Activated naive CD4-positive, alpha-beta T cell treated with anti-CD3 and anti-CD28 coated beads for 36 hours (primary cell): ENCODE measurements at places on chromosomes 7 and 10.

DNA sequence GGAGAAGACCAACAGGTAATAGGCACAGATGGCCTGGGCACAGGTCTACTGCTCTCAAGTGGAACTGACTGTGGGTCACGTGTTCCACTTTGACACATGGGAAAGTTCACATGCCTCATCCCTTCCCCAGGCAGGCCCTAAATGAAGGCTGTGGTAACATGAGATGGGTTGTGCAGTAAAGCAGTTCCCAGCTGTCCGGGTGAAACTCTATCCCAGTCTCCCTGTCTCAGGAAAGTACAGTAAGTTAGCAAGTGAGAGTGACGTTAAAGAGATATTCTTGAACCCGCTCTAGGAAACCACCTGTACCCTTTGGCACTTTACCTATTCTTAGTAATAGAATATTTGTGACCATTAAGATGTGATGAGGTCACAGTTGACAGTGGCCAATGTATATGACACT, 343.7 kb upstream of the AOAH start:
- no peak for DNase-seq

DNA sequence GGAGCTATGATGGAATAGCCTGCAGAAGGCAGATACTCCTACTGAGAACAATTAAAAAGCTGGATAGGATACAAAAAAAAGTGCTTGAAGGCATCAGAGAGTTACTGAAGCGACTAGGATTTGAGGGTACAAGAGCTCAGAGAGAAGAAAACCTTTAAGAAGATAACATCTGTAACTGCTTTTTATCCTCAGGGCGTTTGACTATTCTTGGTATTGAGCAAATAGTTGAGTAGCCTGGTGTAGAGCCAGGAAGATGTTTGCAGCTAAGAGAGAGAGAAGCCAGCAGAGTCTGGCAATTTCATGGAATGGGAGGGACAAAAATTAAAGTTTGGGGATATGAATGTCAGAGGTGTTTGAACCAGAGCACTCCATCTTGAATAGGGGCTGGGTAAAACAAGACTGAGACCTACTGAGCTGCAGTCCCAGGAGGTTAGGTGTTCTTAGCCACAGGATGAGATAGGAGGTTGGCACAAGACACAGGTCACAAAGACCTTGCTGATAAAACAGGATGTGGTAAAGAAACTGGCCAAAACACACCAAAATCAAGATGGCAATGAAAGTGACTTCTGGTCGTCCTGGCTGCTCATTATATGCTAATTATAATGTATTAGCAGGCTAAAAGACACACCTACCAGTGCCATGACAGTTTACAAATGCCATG, 428.8 kb downstream of the SH2D4B start:
- no peak for DNase-seq

GRCh38 chr7:112383671-112384417, 66.4 kb upstream of the IFRD1 start:
- DNase-seq = no peak

DNA sequence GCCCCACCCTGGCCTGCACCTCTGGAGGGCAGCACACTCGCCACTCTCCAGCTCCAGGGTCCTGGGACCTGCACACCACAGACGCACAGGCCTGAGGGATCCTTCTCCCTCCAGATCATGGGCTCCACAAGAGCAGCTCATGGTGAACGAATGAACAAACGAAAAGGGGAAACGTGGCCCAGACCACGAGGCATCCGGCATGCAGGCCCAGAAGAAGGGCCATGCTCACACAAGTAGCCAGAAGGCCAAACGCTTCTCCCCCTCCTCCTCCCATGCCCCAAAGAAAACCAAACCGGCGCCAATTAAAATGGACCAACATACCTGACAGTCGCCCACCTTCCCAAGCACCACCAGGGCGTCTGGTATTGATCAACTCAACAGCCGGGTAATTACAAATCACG, 30.4 kb downstream of the MAD1L1 start:
- DNase-seq = no peak

GRCh38 chr7:135920478-135920877, 56.7 kb downstream of the MTPN start:
- no peak for DNase-seq

DNA sequence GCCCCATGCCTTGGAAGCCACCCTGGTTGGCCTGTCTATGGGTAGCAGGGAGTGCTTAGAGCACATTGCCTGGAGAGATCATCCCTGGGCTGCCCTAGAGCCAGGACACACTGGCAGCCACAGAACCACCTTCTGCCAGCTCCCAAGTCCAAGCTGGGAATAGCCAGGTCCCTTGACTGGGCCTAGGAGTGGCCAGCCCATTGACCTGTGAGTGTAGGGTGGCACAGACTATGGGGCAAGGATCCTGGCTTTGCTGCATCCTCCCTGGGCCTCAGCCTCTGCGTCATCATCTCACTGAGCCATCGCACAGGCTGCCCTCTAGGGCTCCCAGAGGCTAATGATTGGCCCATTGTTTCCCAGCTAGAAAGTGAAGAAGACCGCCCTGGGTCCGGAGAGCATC, 7.0 kb downstream of the AQP1 start:
- no peak for DNase-seq

DNA sequence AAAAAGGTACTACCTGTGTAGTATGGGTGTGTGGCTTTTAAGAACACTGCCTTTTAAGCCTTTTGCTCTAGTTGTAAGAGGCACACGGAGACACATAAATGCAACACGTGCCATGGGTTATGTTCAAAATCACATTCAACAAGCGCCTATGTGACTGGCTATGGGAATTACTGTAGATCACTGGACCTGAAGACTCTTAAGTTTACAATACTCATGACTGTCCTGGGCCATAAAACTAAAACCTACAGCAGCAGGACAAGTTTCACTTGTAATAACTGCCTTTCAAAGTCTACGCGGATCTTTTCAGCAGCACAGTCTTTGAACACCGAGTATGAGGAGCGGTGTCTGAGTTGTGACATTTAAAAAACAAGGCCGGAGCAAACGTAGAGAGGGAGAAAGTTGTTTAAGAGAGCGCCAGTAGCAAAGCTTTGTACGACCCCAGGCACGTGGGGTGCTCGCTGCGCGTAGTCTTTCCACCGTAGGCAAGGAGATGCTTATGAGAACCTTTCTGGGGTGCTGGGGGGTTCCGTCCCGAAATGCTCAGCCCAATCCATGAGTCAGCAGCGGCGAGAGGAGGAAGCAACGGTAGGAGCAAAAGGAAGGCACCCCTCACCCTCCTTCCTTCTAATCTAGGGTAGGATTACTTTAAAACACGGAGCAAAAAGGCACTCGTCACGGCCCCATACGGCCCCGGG, 662 bp downstream of the DNAJC2 start:
- DNase-seq = peak; percentile 51

DNA sequence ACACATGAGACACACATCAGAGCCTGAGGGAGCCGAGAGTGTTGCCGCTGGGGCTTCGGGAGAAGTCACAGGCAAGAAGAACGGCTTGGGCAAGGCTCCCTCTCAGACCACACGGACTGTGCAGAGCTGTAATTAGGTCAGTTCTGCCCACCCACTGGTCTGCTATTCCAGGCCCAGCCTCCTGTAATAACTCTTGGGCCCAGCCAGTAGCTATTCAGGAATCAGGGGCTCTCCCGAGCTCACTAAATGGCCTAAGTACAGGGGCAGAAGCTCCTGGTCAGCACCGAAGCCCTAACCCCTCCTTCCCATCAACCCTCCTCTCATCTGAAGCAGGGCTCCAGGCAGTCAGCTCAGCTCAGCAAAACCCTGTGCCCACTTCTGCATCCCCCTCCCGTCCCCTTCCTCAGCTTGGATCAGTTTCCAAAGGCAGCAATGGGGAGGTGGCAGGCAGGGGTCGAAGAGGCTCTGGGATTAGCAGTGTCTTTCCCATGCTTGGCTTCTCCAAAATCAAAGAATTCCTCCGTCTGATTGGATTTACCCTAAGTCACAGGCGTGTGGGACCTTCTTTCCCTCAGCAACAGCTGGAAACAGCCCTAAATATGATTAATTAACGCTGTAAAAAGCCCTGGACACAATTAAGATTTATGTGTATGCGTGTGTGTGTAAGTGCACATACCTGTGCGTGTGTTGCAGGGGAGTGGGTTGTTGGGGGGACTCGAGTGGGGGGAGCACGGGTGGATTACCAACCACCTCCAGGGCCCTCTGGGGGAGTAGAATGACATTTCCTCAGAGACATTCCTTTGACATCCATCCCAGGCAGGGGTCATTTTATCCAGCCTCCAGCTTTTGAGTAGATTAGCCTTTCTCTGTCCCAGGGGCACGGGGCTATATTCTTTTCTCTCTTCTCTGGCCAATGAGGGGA, 48.4 kb upstream of the BTRC start:
- DNase-seq = no peak

DNA sequence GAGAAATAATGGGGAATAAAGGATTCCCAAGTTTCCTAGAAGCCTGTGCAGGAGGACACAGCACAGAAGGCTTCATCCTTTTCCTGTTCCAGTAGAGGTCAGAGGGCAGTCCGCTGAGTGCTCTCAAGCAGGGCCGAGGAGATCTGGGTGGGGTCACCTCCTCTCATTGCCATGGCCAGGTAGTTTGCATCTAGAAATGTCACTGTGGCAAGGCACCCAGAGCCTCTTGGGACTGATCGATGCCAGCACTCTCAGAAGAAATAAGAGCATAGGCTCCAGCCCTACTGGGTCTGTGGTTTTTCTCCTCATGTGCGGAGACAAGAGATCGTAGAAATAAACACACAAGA, 7.9 kb downstream of the NUB1 start:
- no peak for DNase-seq

- no peak for DNase-seq
These were observed 180.7 kb downstream of the EVX1 start for GRCh38 chr7:27423290-27423689.

GRCh38 chr7:44470135-44470479, 20.4 kb downstream of the NUDCD3 start:
- no peak for DNase-seq

- peak; percentile 23 for DNase-seq
These were observed 820 bp downstream of the BBS9 start for GRCh38 chr7:33130184-33130583.

DNA sequence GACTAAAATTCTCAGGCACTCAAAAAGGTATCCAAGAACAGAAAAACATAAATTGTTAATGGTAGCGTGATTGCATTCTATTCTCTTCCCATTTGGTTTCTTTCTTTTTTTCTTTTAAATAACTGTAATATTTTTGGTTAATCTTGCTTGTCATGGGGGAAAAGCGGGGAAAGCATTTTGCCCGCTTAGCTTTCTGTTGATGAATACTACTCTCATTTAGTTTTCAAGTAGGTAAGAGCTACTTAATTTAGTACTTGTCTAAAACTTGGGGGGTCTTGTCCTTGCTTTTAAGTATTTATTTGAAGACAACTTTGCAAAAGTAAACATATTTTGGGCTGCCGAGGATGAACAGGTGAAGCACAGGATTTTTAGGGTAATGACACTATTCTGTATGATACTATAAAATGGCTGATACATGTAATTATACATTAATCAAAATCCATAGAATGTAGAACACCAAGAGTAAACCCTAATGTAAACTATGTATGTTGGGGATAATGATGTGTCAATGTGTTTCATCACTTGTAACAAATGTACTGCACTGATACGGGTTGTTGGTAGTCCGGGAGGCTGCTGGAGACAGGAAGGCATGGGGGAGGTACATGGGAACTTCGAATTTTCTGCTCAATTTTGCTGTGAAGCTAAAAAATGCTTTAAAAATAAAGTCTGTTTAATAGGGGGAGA, 1.7 kb downstream of the TES start:
- DNase-seq = peak; percentile 31

GRCh38 chr7:50309721-50310120, 5.2 kb downstream of the IKZF1 start:
- DNase-seq = no peak

DNA sequence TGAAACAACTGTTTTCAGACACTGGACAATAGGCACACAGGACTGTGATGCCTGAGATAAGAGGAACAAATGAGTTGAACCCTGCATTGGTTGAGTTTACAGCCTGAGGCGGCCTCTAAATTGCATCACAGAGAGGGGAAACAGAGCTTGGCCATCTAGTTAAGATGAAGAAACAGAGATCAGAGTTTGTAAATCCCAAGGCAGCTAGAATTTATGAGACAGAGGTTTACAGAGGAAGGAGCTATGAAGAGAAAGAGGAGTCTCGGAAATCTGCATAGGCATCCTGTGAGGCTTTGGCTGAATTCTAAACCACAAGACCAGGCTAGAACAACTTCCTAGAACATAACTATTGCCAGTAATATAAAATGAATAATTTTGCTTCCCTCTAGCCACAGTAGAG, 41.0 kb upstream of the OIT3 start:
- no peak for DNase-seq

GRCh38 chr7:5698720-5699119, 82.7 kb downstream of the RNF216 start:
- no peak for DNase-seq

GRCh38 chr7:65798111-65799075, 74.5 kb upstream of the VKORC1L1 start:
- DNase-seq = no peak

DNA sequence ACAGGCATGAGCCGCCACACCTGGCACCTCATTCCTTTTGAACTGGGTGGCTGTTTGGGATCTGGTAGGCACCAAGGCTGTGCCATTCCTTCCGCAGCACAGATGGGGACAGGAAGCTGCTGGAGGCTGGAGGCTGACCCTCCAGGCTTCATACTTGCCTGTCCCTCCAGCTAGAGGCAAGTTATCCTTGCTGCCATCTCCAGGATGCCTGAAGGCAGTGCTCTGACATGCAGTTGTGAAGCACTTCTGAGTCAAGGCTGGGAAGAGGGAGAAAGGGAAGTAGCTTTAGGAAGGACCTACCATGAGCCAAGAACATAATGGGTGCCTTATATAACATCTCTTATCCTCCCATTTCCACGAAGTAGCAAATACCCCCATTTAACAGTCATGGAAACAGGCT, 9.5 kb downstream of the MARVELD1 start:
- no peak for DNase-seq

DNA sequence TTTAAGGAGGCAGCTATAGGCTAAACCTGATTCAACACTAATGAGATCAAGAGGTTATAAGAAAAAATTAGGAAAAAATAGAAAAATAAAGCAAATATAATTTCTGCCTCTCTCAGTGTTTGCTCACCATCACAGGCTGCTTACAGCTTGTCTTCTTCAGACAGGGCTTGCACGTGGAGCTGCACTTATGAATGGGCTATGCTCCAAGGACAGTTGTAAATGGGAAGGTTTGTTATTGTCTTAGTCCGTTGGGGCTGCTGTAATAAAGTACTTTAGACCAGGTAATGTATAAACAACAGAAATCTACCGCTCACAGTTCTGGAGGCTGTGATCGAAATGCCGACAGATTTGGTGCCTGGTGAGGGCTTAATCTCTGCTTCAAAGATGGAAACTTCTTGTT, 219.8 kb downstream of the NEBL start:
- DNase-seq = no peak

GRCh38 chr10:17891435-17891834, 60.3 kb upstream of the SLC39A12 start:
- no peak for DNase-seq
